ELR (cell line): ENCODE measurements at places on chromosomes 2 and 18.

DNA sequence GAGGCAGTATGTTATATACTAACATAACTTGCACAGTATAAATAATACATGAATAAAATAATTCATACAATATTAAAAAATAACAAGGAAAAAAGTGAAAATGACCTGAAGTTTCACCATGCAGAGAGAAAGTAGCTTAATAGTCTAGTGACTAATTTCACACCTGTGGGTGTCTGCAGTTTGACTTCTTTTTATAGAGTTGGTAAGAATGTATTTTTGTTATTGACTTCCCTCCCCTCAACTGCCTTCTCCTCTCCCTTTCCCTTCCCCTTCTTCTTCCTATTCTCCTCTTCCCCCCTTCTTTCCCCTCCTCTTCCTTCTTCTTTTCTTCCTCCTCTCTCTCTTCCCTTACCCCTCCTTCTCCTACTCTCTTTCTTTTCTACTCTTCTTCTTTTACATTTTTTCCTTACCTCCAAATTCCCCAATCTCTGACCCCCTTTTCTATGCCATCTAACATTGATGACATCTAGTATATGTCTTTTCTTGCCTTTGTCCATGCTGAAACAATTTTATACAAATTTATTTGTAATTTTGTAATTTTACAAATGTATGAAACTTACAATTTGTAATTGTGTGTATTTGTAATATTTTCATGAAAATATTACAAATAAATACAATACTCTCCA lies 3.1 kb downstream of the DNAH6 start:
- no peak for DNase-seq

DNA sequence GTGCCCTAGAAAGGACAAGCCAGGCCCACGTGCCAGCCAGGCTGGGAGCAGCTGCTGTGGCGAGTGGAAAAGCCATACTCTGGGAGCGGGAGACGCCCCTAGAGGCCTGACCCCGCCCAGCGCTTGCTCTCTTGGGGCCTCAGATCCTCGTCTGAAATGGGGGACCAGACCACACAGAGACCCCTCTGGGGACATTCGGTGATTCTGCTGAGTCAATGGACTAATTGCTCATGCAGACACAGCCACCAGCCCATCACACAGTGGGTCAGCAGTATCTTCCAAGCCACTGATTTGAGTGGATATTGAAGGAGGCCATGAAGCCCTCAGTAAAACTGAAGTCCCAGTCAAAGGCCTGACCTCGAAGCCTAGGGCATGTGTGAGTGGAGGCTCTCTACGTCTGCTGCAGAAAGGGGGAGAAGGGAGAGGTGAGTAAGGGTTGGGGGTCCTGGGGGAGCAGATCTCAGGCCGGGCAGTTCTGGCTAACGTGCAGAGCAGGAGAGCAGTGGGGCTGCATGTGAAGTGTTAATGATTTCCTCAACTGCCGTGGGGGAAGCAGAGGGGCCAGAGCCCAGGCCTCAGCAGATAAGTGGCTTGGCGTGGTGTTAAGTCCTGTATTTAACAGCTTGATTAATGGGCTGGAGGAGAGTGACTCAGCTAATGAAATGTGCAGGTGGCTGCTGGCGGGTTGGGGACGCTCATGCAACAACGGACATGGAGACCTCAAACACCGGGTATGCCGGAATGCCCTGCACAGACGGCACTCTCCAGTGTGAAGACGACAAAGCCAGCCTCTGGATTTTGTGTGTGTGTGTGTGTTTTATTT lies 104.4 kb upstream of the TWIST2 start:
- no peak for DNase-seq

DNA sequence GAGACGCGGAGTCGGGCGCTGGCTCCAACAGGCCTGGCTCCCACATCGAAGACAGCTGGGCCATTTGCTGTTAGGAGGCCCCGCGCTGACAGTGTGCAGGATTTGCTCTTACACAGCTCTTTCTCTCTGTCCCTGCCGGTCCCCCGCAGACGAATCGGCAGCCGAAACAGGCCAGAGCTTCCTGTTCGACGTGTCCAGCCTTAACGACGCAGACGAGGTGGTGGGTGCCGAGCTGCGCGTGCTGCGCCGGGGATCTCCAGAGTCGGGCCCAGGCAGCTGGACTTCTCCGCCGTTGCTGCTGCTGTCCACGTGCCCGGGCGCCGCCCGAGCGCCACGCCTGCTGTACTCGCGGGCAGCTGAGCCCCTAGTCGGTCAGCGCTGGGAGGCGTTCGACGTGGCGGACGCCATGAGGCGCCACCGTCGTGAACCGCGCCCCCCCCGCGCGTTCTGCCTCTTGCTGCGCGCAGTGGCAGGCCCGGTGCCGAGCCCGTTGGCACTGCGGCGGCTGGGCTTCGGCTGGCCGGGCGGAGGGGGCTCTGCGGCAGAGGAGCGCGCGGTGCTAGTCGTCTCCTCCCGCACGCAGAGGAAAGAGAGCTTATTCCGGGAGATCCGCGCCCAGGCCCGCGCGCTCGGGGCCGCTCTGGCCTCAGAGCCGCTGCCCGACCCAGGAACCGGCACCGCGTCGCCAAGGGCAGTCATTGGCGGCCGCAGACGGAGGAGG lies 3.5 kb downstream of the GDF7 start:
- DNase-seq, result no peak

DNA sequence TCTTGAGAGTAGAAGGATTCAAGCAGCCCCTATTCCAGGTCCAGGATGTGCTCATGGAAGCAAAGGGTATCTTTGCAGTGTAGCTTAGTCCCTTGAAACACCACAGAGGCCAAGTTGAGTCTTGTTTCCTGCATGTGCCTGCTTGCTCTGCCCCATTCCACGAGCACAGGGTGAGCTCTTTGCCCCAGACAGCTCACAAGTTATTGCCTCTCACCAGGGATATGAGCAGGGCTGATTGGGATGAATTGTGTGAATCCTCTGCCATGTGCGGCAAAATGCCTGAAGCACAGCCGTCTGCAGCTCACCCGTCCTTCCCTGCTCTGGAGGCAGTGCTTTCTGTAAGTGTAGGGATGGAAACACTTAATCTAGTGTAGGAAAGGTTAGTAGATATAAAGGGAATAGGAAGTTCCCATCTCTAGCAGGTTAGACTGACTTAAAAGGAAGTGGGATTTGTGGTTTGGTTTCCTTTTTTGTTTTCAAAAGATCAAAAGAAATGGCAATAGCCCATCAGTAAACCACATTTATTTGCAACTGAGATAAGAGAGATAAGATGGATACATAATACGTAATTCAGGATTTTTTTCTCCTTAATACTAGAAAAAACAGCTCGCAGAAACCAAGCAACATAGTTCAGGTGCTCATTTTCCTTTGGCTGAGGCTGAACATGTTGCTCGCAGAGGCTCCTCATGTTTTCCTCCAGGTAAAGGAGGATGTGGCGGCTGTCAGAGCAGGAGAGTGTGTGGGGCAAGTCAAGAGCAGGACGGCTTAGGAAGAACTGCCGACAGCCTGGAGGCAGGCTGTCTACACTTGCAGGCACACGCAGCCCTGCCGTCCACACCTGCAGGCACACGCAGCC lies 41.4 kb downstream of the TMEM182 start:
- no peak for DNase-seq
